ENCODE measurements at places on chromosomes 2 and 18. TPM values are rescaled to one million over a fixed set of nuclear protein-coding genes. Genes with fewer than 3 reads are reported as not detected.
A peak's percentile ranks its signal among the peaks of the same experiment; 100 is the strongest.

DNA sequence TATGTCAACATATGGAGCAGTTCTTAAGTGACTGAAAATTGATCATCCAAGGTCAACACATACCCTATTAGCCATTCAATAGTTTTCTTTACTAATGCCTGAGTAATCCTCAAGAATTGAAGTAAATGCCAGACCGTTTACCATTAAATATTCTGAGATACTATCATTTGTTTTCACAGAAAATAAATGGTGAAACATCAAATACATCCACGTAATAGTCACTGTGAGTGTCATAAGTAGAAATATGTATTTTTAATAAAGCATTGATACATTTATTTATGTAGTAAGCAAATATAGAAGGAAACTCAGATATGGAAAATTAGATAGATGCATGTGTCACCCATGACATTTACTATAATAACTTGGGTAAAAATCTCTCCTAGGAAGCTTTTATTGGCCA, 927.8 kb upstream of the NRXN1 start:
- no peak for DNase-seq
- H3K36me3 ChIP-seq = no peaks in the 10 kb centered on the region
- no peaks in the 10 kb centered on the region for H3K27me3 ChIP-seq
- no peak overlapping the region for H3K4me3 ChIP-seq

- peak; percentile 75 for DNase-seq
- peak overlapping the region; percentile 12 for H3K4me3 ChIP-seq
- no peaks in the 10 kb centered on the region for H3K36me3 ChIP-seq
- H3K27me3 ChIP-seq = no peaks in the 10 kb centered on the region
These were observed 29.3 kb upstream of the HS6ST1 start for GRCh38 chr2:128347701-128348539.

DNA sequence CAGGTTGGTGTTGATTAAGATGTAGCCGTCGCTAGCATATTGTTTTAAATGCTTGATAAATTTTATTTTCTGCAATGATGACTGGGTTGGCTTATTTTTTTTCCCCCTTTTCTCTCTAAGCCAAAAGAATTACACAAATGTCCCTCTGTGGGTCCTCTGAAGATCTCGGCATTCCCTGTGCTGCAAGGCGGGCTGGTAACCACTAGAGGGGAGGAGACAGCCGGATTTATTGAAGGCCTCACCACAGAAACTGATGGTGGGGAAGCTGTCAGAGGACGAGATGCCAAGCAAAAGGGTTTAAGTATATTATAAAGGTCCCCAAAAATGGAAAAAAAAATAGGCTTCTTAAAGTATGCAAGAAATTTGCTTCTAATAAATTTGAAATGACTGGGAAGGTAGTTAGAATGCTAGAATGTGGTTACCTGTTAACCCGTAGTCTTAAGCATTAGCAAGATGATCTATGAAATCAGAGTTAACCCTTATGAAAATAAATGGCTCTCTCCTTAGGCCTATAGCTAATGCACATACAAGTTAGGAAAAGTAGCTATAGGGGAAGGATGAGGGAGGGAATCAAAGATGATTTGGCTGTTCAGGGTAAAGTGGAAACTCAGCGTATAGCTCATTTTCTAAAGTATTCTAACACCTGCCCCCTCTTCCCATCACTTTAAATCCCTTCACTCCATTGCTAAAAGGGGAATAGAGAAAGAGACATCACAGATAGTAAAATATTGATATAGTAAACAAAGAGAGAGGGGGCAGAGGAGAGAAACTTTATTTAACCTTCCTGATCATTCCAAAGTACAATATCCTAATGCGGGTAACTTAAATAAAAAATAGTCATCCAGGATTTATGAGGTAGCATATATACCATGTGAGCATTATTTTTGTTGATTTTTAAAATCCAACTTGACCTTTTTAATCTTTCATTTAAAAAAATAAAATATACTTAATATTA, 894.5 kb upstream of the POU3F3 start:
- H3K4me3 ChIP-seq = no peak overlapping the region
- DNase-seq = no peak
- H3K36me3 ChIP-seq = no peaks in the 10 kb centered on the region
- peaks cover 11% of the 10 kb centered on the region for H3K27me3 ChIP-seq
- no peaks in the 10 kb centered on the region for H3K4me1 ChIP-seq

GRCh38 chr18:27845897-27846296, 331.0 kb downstream of the CDH2 start:
- no peaks in the 10 kb centered on the region for H3K36me3 ChIP-seq
- no peaks in the 10 kb centered on the region for H3K27me3 ChIP-seq
- no peak overlapping the region for H3K4me3 ChIP-seq
- no peaks in the 10 kb centered on the region for H3K4me1 ChIP-seq
- DNase-seq = no peak
- no peak overlapping the region for H3K27ac ChIP-seq

The SERPINB4 gene
- total RNA-seq = not detected

The NEUROD1 gene
- total RNA-seq = not detected

GRCh38 chr18:70273021-70273420, 15.8 kb upstream of the SOCS6 start:
- no peak overlapping the region for H3K27ac ChIP-seq
- H3K27me3 ChIP-seq = no peaks in the 10 kb centered on the region
- no peak overlapping the region for H3K4me3 ChIP-seq
- no peaks in the 10 kb centered on the region for H3K4me1 ChIP-seq
- H3K36me3 ChIP-seq = peaks cover 6% of the 10 kb centered on the region

DNA sequence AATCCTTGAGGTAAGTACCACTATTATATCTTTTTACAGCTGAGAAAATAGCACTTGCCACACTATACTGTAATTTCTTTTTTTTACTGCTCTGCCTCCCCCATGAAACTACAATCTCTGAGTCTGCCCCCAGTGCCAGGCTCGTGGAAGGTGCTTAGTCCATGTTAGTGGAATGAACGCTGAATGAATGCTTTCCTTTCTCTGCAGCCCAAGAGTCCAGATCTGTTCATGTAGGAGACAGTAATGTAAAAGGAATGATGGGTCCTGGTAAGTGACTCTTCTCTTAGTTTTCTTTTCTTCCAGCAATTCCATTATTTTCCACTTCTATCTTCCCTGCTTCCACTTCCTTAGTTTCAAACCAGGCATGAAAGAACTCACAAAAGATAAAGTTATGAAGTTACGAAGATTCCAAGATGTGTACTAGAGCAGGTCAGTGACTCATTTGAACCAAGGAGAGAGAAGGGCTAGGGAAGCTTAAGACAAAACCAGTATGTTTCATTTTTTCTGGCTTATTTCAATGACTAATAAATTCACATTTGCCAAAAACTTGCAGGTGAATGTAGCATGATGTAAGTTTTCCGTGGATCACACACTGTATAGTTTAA, 46.0 kb downstream of the ARHGEF33 start:
- no peak overlapping the region for H3K27ac ChIP-seq
- no peak for DNase-seq
- no peaks in the 10 kb centered on the region for H3K27me3 ChIP-seq
- H3K36me3 ChIP-seq = peaks cover 4% of the 10 kb centered on the region
- no peak overlapping the region for H3K4me3 ChIP-seq

GRCh38 chr2:177434475-177434874, 41.9 kb downstream of the AGPS start:
- no peak overlapping the region for H3K4me3 ChIP-seq
- no peak for DNase-seq
- H3K4me1 ChIP-seq = no peaks in the 10 kb centered on the region

The CCDC102B gene
- 6.1 TPM for total RNA-seq

The KLHL14 gene
- total RNA-seq = not detected

- DNase-seq = no peak
- H3K4me3 ChIP-seq = no peak overlapping the region
- H3K36me3 ChIP-seq = no peaks in the 10 kb centered on the region
- H3K27me3 ChIP-seq = no peaks in the 10 kb centered on the region
- no peak overlapping the region for H3K27ac ChIP-seq
- no peaks in the 10 kb centered on the region for H3K4me1 ChIP-seq
These were observed 1624.2 kb downstream of the LRP1B start for GRCh38 chr2:140506606-140507005.

The RAPGEF4 gene
- 3.7 TPM for total RNA-seq

DNA sequence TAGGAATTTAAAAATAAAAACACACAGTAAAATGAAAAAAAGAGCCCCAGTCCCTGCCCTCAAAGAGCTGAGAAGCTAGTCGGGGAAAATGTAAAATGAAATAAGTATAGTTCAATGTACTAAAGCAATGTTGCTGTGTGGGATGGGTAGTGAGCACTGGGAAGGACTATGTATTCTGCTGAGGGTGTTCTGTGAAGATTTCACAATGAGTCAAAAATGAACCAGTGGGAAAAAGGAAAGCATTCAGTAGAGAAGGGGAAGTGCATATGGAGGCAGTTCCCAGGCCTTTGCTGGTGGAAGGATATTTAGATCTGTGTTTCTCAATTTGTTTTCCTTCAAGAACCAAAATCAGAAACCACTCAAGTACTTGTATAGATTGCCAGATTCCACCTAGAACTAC, 1094.7 kb upstream of the KLHL29 start:
- no peaks in the 10 kb centered on the region for H3K36me3 ChIP-seq
- H3K4me3 ChIP-seq = no peak overlapping the region

DNA sequence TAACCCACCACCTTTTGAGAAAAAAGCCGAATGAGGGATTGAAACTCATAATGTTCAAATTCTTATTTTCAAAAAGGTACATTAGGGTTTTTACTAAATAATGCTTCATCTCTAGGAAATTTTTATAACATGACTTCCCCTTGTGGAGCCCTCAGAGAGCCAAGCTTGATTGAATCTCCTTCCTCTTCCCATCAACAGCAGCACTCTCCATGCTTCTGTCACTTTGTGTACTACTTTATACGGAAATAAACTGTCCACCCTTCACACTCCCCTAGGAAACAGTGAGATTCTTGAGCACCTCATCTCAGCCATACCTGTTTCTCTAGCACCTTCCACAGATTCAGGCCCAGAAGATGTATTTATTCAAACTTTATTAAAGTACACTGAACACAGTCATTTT, 51.8 kb downstream of the TFPI start:
- H3K27me3 ChIP-seq = no peaks in the 10 kb centered on the region
- no peak for DNase-seq
- no peaks in the 10 kb centered on the region for H3K36me3 ChIP-seq
- no peak overlapping the region for H3K4me3 ChIP-seq

The MDH1 gene
- total RNA-seq = 1,481 TPM

DNA sequence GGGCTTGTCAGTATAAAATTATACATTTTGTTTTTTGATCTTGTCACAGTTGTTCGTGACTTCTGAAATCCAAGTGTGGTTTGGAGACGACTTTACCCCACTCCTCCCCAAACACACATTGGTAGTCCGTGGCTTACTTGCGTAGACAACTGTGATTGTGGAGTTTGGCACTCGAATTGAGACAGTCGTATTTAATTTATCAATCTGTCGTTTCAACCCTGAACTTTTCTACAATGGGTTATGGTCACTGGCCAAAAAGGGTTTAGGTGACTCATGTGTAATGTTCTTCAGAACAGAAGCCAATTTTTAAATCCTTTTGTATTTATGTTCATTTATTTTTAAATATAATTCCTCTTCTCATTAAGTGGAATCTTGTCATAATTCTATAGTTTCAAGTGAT, 129.9 kb downstream of the SPTBN1 start:
- H3K4me1 ChIP-seq = peaks cover 100% of the 10 kb centered on the region
- DNase-seq = no peak
- no peaks in the 10 kb centered on the region for H3K27me3 ChIP-seq
- no peaks in the 10 kb centered on the region for H3K36me3 ChIP-seq
- no peak overlapping the region for H3K4me3 ChIP-seq

DNA sequence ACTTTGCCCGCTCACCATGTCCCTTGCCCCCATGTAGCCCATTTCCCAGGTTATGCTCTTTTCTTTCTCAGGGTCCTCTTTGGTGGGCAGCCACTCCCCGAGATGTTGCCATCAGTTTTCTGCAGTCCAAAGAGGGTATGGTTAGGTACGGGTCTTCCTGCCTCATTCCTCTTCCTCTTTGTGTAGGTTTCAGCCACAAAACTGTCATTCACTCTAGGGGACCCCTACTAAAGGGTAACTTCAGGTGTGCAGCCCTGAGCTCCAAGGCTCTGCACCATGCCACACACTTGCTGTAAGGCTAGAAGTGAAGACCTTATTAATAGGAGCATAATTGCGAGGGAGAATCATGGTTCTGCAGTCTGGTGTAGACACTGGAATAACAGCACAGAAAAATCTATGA, 99.8 kb upstream of the ZNF397 start:
- H3K4me1 ChIP-seq = peaks cover 50% of the 10 kb centered on the region
- DNase-seq = no peak

GRCh38 chr18:63131106-63131958, 188.2 kb downstream of the BCL2 start:
- no peak for DNase-seq
- H3K36me3 ChIP-seq = no peaks in the 10 kb centered on the region
- H3K27me3 ChIP-seq = no peaks in the 10 kb centered on the region

GRCh38 chr18:55100817-55101457, 141.7 kb upstream of the CCDC68 start:
- no peaks in the 10 kb centered on the region for H3K36me3 ChIP-seq
- no peak for DNase-seq

GRCh38 chr2:46849721-46850556, 65.7 kb downstream of the MCFD2 start:
- no peak overlapping the region for H3K4me3 ChIP-seq
- peaks cover 81% of the 10 kb centered on the region for H3K4me1 ChIP-seq
- peak overlapping the region; percentile 95 for H3K27ac ChIP-seq
- peak; percentile 69 for DNase-seq

The UNC80 gene
- 0.03 TPM for total RNA-seq

The RAB17 gene
- total RNA-seq = 4.5 TPM

DNA sequence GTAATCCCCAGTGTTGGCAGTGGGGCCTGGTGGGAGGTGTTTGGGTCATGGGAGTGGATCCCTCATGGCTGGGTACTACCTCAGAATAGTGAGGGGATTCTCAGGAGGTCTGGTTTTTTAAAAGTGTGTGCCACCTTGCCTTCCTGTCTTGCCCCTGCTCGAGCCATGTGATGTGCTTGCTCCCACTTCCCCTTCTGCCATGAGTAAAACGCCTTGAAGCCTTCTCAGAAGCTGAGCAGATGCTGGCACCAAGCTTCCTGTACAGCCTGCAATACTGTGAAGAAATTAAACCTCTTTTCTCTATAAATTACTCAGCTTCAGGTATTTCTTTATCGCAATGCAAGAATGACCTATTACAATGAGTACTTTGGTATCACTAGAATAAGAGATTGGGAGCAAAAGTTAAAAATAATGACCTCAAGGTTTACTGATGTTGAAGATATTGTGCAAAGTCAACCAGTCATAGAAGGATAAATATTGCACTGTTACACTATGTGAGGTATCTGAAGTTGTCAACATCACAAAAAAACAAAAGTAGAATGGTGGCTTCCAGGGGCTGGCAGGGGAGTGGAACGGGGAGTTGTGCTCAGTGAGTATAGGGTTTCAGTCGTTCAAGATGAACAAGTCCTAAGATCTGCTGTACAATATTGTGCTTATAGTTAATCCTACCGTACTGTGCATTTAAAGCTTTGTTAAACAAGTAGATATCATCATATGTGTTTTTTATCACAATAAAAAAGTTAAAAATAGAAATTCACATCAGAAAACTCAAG, 938.3 kb upstream of the CNTNAP5 start:
- no peak for DNase-seq
- no peaks in the 10 kb centered on the region for H3K27me3 ChIP-seq
- no peak overlapping the region for H3K4me3 ChIP-seq
- H3K27ac ChIP-seq = no peak overlapping the region
- no peaks in the 10 kb centered on the region for H3K4me1 ChIP-seq

GRCh38 chr18:42654556-42654955, 460.9 kb downstream of the RIT2 start:
- H3K36me3 ChIP-seq = no peaks in the 10 kb centered on the region
- no peaks in the 10 kb centered on the region for H3K4me1 ChIP-seq
- DNase-seq = no peak
- H3K4me3 ChIP-seq = no peak overlapping the region
